ENCODE measurements at places on chromosomes 4 and X.

GRCh38 chr4:151035328-151035727, 20.2 kb upstream of the LRBA start:
- DNase-seq, result no peak

DNA sequence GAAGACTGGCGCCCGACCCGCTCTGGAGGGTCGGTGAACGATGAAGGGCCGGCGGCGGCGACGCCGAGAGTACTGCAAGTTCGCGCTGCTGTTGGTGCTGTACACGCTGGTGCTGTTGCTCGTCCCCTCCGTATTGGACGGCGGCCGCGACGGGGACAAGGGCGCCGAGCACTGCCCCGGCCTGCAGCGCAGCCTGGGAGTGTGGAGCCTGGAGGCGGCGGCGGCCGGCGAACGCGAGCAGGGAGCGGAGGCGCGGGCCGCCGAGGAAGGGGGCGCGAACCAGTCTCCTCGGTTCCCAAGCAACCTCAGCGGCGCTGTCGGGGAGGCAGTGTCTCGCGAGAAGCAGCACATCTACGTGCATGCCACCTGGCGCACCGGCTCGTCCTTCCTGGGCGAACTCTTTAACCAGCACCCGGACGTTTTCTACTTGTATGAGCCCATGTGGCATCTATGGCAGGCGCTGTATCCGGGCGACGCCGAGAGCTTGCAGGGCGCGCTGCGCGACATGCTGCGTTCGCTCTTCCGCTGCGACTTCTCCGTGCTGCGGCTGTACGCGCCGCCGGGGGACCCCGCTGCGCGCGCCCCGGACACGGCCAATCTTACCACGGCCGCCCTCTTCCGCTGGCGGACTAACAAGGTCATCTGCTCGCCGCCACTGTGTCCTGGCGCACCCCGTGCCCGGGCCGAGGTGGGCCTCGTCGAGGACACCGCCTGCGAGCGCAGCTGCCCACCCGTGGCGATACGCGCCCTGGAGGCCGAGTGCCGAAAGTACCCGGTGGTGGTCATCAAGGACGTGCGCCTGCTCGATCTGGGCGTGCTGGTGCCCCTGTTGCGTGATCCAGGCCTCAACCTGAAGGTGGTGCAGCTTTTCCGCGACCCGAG, 568 bp downstream of the CHST7 start:
- no peak for DNase-seq

DNA sequence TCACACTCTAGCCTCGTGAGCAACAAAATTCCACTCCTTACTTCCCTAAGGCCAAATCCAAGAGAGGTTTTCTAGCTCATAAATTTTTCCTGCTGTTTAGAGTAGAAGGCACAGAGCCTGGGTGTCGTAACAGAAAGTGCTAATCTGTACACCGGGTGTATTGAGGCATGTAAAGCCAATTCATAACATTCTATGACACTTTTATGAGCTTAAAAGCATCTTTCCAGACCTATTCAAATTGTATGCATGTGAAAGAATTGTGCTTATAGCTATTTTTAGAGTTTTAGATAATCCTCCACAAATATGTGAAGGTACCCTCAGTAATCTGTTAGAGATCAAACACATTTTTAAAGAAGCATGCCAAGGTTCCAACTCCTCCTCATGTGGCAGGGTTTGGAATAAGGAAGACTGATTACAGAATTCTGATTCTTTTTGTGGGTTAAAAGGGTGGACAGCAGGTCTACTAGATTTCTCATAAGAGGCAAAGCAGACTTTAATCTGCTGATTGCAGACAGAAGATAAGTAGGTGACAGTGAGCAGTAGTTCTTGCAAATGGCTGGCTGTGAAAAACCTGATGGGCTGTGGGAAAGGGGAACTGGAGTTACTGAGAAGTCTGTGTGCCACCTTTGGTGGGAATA, 25.5 kb upstream of the LRCH2 start:
- DNase-seq, result no peak

- DNase-seq, result no peak
Observed at GRCh38 chr4:9875516-9875915, 94.1 kb downstream of the DRD5 start.

- no peak for DNase-seq
Observed at GRCh38 chrX:41881166-41881565, 42.2 kb downstream of the CASK start.

DNA sequence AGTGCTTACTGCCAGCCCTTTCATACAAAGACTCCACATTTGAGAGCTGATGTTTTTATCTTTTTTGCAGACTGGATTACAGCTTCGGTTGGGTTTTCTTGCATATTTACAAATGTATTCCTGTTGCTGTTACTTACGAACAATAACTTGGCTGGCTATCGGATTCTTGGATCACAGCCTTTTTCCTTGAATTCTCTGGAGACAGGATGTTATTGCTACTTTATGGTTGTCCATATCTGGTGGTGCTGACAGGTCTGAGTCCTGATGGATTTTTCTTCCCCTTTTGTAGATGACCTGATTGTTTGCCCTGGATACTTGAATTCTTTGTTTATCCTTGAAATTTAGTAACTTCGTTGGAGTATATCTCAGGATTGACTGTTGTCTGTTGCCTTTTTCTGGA, 77.7 kb downstream of the PDK3 start:
- DNase-seq, result no peak

DNA sequence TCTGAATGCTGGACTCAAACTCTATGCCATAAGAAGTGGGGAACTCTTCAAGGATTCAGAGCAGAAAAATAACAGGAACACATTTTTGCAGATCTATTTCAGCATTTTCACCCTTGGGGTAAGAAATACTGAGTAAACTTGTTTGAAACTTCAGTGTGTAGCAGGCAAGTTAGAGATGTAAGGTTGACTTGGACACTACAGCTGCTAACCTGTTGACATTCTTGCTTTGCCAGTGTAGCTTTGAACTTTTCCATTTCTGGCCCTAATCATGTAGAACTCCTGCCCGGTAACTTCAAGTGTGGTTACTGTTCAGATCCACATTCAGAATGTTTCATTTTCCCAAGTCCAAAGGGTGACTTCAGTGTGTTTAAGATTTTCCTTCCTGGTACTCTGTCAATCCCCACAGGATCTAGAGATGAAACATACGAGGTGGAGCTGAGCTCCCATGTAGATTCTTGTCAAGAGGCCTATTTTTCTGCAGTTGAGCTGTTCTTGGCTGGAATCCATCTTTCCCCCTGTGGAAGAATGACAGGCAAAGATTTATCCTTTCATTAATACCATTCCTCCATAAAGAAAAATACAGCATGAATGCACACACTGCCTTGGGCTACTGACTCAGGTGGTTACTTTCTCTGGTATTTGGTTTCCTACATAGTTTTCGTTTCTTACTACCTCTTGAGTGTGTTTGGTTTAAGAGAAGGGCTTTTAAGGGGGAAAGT, 34.1 kb downstream of the FHDC1 start:
- DNase-seq, result no peak

- no peak for DNase-seq
Observed at GRCh38 chrX:63932006-63932405, 147.0 kb upstream of the ARHGEF9 start.

DNA sequence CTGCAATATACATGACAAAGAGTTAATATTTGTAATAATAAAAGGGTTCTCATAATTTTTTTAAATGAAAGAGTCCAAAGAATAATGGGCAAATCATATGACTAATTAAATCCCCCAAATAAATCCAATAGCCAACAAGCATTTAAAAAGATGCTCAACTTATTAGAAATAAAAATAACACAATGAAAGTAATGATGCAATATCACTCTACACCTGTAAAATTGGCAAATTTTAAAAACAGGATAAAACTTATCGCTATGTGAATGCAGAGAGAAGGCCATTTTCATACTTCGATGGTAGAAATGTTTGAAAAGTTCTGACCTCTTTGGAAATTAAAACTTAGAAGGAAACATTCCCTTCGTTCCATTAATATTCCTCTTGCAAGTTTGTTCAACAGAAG, 1.9 kb downstream of the F8 start:
- DNase-seq, result no peak

GRCh38 chr4:54440394-54441136, 211.5 kb downstream of the PDGFRA start:
- DNase-seq, result no peak

- DNase-seq, result no peak
Observed at GRCh38 chr4:168679819-168680218, 183.0 kb downstream of the PALLD start.

DNA sequence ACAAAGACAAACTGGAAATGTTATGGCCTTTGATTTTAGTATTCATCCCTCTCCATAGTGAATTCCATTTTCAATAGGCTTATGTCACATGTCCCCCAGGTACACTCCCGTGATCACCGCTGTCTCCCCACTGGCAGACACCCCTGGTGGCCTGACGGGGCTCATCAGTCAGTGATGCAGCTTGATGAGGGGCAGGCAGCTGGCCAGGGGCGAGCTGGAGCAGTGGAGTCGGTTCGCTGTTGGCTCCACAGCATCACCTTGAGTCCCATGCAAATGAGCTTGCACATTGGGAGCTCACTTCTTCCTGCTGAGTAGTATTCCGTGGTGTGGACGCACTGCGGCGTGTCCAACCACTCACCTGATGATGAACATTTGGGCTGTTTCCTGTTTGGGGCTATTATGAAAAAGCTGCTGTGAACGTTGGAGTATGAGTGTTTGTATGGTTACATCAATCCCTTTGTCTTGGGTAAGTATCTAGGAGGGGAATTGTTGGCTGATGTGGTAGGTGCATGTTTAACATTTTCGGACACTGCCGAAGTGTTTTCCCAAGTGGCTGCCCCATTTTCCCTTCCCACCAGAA, 5.2 kb downstream of the TREX2 start:
- no peak for DNase-seq
